Activated CD4-positive, alpha-beta T cell treated with anti-CD3 and anti-CD28 coated beads, Interleukin-2, amount 10 ng/mL, durations not matched to agents 7 days and 5 days (primary cell): ENCODE measurements at places on chromosomes 11 and 22.

DNA sequence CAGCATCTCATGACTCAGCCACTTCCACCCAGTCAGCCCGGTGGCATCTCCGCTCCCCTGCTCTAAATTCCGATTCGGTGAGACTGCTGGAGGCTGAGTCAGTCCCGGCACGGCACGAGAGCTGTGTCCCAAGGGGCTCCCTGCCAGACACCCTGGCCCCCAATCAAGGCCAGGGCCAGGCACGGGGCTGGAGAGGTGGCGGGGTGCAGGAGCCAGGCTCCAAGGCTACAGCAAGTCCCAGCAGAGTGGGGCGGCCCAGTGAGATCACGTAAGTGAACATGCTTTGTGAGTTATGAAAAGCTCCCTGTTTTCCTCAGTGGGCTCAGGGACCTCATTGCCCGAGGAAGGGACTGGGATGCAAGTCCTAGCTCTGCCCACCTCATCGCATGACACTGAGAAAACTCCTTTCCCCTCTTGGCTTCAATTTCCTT lies 3.0 kb downstream of the C11orf68 start:
- DNase-seq: no peak

- DNase-seq: no peak
These were observed 31.5 kb upstream of the PANX2 start for GRCh38 chr22:50138988-50139387.

GRCh38 chr22:46675938-46676337 lies 55.8 kb downstream of the GRAMD4 start:
- no peak for DNase-seq

- peak; percentile 56 for DNase-seq
These were observed 96.5 kb upstream of the FGF3 start for GRCh38 chr11:69915501-69916250.

GRCh38 chr11:34044664-34045485 lies 6.7 kb upstream of the CAPRIN1 start:
- DNase-seq: no peak
